ENCODE measurements at places on chromosomes 5 and 9. TPM values are rescaled to one million over a fixed set of nuclear protein-coding genes. Genes with fewer than 3 reads are reported as not detected.
A peak's percentile ranks its signal among the peaks of the same experiment; 100 is the strongest.

Gene FOXD4L5
- 0.28 TPM for total RNA-seq

Gene MSX2
- 2.0 TPM for total RNA-seq

DNA sequence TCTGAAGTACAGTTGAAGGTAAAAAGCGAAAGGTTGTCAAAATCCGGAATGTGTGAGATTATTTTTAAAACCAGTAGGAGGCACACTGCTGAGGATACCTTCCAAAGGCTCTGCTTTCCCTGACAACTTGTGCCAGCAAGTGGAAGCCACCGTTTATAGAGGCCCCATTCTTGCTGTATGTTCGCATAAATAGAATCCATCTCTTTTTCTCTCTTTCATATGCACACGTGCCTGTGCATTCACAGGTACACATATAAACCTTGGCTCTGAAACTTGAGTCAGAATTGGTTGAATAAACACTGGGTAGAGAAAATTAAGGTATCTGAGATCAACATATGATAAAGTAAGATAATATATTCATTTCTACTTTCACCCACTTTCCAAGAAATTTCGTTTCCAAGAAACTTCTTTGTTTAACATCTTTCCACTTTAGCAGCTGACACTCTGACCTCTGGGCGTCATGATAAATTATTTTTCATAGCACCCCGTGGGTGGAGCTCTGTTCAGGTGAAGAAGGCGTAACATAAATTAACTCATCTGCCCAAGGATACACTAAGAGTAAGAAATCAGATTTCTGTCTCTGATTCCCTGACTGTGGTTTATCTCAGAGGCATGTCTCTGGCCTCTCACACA lies 63.7 kb upstream of the RICTOR start:
- H3K4me3 ChIP-seq: no peak overlapping the region
- no peaks in the 10 kb centered on the region for H3K4me1 ChIP-seq
- DNase-seq: no peak
- no peaks in the 10 kb centered on the region for H3K27me3 ChIP-seq
- no peaks in the 10 kb centered on the region for H3K36me3 ChIP-seq
- no peak overlapping the region for H3K27ac ChIP-seq

DNA sequence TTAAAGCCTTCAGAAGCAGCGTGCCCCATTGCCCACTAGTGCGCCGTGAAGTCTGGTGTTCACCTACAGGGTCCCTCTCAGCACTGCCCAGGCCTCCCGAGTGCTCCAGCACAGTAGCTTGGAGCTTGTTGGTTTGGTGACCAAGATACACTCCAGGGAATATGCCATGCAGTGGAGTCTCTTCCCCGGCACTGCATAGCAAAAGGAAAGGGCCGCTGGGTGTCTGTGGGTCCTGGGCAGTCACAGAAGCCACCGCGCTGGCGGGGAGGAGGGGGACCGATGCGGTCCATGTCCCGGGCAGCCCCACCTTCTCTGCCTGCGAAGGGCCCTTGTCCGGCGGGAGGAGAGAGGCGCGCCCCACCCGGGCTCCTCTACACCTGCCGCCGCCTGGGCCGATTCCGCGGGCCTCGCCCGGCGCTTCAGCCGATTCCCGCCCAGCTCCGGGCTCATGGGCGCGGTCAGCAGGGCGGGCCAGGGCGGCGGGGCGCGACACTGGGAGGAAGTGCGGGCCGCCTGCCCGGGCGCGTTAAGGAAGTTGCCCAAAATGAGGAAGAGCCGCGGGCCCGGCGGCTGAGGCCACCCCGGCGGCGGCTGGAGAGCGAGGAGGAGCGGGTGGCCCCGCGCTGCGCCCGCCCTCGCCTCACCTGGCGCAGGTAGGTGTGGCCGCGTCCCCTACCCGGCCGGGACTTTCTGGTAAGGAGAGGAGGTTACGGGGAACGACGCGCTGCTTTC lies at the start of gene SYK:
SYK (plus strand) TSS at position 579 of the 732 bp plus-strand sequence. CDS start 42,080 bp downstream, outside the sequence.
- H3K27ac ChIP-seq: no peak within 1 kb of the TSS
- DNase-seq: no peak
- H3K36me3 ChIP-seq: no peaks in the 10 kb centered on the region
- H3K4me3 ChIP-seq: peak within 1 kb of the TSS; percentile 67

DNA sequence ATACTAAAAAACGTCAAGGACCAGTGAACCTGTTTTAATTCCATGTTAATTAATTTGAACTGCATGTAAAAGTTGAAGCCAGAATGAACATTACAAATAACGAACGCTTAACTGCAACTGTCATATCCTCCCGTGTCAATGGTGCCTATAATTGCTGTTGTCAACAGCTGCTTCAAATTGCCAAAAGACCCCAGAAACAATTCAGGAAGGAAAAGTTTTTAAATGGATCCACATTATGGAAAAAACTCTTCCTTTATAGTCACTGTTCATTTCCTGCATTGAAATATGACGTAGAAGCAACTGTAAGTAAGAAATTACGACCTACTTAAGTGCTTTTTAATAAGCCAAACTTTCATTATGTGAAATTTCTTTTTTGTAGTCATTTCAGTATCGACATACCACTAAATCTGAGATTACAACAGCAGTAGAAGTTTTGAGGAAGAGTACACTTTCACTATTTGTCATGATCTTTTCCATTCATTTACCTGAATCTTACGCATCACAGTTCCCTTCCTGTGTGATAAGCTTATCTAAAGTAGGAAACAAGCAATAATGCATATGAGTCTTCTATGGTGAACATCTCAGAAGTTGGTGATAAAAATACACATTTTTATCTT lies 37.8 kb downstream of the MEF2C start:
- DNase-seq: no peak
- H3K27me3 ChIP-seq: no peaks in the 10 kb centered on the region
- H3K36me3 ChIP-seq: no peaks in the 10 kb centered on the region
- peak overlapping the region; percentile 9 for H3K4me3 ChIP-seq

- no peak overlapping the region for H3K4me3 ChIP-seq
- H3K27ac ChIP-seq: no peak overlapping the region
- H3K4me1 ChIP-seq: no peaks in the 10 kb centered on the region
- DNase-seq: no peak
- H3K36me3 ChIP-seq: no peaks in the 10 kb centered on the region
Observed at GRCh38 chr5:36535378-36535777, 71.0 kb upstream of the SLC1A3 start.

- peak; percentile 72 for DNase-seq
- no peak overlapping the region for H3K4me3 ChIP-seq
- H3K4me1 ChIP-seq: peaks cover 68% of the 10 kb centered on the region
- H3K27ac ChIP-seq: peak overlapping the region; percentile 80
- H3K27me3 ChIP-seq: no peaks in the 10 kb centered on the region
- H3K36me3 ChIP-seq: no peaks in the 10 kb centered on the region
Observed at GRCh38 chr5:134552301-134552700, 26.8 kb downstream of the JADE2 start.

- peaks cover 3% of the 10 kb centered on the region for H3K4me1 ChIP-seq
- peak overlapping the region; percentile 53 for H3K27ac ChIP-seq
- no peak for DNase-seq
- H3K36me3 ChIP-seq: no peaks in the 10 kb centered on the region
Observed at GRCh38 chr9:135960411-135961276, 529 bp downstream of the UBAC1 start.

DNA sequence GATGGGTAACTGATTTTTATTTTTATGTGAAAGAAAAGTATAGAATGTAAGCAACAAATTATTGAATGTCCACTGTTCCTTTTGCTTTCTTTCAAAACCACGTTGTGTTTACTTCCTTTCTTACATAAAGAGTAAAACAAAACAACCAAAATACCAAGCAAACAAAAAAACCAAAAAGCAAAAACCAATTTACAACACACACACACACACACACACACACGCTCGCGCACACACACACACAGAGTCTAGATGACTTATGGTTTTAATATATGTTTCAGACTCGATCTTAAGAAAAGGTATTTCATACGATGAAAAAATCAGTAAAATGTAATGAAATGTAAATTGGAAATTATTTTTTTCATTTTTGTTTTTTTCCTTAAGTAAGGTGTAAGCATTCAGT lies 80.3 kb downstream of the ADGRV1 start:
- no peak for DNase-seq
- no peak overlapping the region for H3K4me3 ChIP-seq
- H3K36me3 ChIP-seq: no peaks in the 10 kb centered on the region
- no peak overlapping the region for H3K27ac ChIP-seq

DNA sequence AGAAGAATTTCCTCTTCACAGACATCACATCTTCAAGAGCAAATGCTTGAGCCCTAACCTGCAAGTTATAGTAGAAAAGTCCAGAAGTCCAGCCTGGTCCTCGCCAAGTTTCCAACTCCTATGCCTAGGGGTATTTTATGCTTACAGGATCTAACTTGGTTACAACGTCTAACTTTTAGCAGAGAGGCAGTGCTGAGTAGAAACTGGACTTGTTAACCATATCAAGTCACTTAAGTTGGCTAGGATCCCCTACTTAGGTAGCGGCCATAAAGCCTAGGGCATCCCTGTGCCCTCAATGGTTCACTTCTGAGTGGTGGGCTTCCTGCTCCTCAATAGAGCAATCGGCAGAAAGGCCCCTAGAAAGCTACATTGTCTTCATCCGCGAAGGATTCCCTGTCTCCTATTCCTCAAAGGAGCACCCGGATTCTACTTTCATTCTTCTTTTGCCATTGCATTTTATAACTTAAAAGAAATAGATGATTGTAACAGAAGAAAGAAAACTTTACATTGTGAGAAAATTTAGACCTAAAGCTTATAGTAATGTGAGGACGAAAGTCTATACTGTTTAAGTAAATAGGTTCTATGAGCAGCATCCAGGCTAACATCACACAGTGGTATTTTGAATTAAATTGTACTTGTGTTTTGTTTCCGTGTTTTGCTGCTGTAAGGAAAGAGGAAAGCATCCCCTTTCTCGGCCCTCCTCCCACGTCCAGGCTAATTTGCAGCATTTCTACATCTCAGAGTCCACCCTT lies 1.3 kb upstream of the MTAP start:
- peak overlapping the region; percentile 93 for H3K27ac ChIP-seq
- H3K36me3 ChIP-seq: no peaks in the 10 kb centered on the region
- peaks cover 4% of the 10 kb centered on the region for H3K4me1 ChIP-seq

All from thoracic aorta (tissue), 2 donors.